Suppressor macrophage treated with lipopolysaccharide for 4 hours (primary cell): ENCODE measurements at places on chromosomes 2 and 18.

- DNase-seq, result no peak
Observed at GRCh38 chr2:11684894-11685460, 15.0 kb upstream of the NTSR2 start.

DNA sequence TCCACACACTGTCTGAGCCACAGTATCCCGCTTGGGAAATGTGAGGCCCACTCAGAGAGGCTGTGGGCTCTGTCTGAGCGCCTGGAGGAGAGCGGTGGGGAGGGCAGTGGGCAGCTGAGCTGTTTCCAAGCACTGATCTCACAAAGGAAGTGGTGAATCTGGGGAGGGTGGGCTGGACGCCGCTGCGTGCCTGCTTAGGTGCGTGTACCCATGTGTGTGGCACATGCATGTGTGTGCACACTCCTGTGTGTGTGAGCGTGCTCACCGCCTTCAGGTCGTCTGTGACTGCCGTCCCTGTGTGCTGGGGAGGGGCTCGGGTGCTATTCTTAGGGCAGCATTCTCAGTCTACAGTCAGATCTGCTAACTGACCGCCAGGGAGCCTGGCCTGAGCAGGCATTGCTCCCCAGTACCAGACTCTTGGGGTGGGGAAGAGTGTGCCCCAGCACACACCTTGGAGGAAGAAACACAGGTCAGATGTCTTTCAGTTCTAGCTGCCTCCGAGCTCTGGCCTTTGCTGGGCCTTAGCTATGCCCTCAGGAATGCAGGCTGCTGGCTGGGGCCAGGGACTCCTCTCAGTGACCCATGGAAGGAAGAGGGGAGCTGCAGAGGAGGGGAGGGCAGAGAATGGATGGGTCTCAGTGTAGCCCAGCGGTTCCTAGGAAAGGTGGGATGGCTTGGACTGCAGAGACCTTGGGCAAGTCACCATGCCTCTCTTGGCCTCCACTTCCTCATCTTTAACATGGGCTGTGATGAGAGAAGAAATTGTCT is 31.4 kb downstream of the KCNIP3 start:
- no peak for DNase-seq

GRCh38 chr2:126381091-126381490 is 274.9 kb upstream of the GYPC start:
- no peak for DNase-seq

GRCh38 chr2:28717339-28717758 is 34.3 kb upstream of the PPP1CB start:
- DNase-seq, result peak; percentile 98
